BJ (cell line): ENCODE measurements at places on chromosomes 2 and 18.

DNA sequence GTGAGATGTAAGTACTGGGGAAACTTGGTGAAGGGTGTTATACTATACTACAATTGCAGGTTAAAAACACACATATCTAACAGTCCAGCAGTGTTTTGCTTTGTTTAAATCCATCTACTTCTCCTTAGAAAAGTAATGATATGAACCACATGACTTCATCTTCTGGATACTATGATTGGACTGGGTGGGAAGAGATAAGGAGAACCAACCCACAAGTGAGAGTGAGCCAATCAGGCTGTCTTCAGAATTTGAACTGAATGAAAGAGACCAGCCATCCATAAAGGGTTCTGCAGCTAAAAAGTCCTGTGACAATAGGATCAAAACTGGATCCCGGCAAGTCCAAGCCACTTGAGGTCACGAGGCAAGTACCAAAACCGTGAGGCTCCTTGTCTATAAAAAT is 46.6 kb downstream of the KANSL3 start:
- no peak for DNase-seq

- DNase-seq: no peak
Observed at GRCh38 chr2:177014946-177015345, 197.6 kb upstream of the HNRNPA3 start.

DNA sequence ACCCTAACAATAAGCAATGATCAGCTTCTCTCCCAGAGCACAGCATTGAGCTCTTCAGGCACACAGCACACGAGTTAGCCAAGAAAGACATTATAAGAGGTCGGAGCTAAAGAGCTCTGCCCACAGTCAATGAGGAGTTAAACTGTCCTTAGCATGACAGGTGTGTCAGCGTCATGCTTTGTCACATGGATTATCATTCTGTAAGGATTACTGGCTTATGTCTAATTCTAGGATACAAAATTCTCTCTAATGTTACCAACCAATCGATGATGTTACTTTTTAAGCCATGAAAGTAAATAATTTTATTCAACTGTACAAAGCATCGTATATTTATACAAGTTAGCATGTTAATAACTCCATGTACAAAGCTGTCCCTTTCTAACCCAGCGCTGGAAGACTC is 108.8 kb downstream of the ZNF236 start:
- no peak for DNase-seq

DNA sequence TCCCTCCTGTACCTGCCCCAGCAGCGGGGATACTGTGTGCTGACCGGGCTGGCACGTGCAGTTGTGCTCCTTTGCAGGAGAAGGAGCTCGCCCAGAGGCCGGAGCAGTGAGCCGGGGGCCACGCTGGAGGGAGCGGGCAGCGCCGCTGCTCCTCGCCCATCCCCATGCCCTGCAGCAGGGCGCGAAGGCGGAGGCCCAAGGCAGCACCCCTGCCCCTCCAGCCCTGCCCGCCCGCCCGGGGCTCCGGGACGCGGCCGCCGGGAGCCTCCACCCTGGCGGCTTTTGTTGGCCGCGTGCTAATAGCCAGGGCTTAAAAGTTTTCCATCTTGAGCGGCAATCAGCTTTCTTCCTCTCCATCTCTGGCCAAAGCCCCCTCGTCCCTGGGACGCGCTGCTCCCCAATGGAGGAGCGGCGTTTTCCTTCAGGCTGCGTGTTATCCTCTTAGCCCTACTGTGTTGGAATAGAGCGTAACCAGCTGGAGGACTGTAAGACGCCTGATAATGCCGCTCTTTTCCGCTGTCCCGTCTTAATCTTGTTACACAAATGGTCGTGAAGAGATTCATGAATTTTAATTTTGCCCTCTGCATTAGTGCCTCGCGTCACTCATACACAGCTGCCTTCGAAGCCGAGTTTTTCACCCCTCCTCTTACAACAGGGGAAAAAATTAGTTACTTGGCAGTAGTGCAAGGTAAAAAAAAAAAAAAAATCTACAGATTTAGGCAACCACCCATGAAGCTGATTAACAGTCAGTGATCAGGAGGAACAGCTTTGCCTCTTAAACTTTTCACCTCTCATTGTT is 172.9 kb upstream of the SIX3 start:
- no peak for DNase-seq
